ENCODE measurements at places on chromosomes 3 and 15.

DNA sequence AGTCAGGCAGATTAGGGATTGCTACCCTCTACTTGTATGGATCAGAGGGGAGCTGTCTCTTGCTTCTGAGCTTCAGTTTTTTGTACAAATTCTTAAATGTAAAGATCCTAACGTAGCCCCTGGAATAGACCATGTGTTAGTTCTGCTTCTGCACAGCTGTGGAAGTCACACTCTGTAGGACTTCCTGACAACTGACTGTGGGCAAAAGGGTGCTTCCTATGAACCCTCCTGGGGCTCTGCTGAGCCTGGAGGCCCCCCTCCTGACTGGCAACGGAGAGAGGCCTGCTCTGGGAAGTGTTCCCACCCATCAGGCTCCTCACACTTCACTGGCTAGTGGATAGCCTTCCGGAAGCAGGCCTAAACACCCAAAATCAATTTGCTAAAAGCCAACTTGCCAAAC lies 131.0 kb downstream of the RPLP1 start:
- no peak for DNase-seq

DNA sequence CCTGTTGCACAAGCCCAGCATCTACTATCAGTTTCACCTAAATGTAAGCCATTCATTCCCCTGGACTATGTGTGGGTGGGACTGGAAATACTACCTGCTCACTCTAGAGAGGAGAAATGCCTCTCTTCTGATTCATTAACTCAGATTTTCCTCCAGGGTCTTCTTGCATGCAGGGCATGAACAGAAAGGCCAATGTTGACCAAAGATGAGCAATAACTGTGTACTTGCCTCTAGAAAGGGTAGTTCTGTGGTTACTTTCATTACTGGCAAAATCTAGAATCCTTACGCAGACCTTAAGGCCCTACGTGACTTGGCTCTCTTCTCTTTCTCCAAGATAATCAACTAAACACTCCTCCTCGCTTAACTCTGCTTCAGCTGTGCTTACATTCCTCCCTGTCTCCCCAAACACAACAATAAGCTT lies 81.4 kb upstream of the PSMD6 start:
- DNase-seq = peak; percentile 93

GRCh38 chr15:70715840-70716485 lies 47.4 kb downstream of the UACA start:
- peak; percentile 71 for DNase-seq

GRCh38 chr15:70083418-70083817 lies 14.3 kb downstream of the TLE3 start:
- DNase-seq = no peak

- DNase-seq = peak; percentile 46
Observed at GRCh38 chr3:20462723-20463122, 276.7 kb upstream of the SGO1 start.

GRCh38 chr3:7166460-7166859 lies 305.5 kb downstream of the GRM7 start:
- DNase-seq = no peak

- no peak for DNase-seq
Observed at GRCh38 chr3:169475978-169476698, 187.4 kb downstream of the MECOM start.

DNA sequence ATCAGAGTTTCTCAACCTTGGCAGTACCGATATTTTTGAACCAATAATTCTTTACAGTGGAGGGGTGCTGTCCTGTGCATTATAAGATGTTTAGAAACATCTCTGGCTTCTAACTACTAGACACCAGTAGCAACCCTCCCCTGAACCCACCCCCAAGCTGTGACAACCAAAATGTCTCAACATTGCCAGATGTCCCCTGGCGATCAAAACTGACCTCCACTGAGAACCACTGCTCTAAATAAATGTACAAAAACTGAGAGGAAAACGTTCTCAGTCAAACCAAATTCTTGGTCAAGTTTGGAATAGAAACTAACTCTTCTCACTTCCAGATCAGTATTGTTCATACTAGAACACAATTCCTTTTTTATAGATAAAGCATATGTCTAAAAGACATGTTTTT lies 58.5 kb downstream of the GPR160 start:
- DNase-seq = no peak

DNA sequence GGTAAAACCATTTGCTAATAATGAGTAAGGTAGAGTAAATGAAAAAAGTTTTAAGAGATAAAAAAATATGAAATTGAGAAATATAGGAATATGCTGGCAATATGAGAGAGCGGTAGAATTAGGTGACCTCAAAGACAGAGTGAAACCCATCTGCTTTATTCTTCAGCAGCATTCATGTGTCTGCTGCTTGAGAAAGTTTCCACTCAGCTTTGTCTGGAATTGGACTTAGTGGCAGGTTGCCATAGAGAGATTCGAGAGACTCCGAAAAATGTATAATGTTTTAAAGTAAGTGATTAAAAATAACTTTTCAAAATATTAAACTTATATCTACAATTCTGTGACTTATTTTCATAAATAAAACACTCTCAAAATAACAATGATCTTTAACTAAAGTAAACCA lies 5.0 kb downstream of the SUCNR1 start:
- no peak for DNase-seq

- DNase-seq = no peak
Observed at GRCh38 chr3:2652386-2652785, 457.8 kb downstream of the IL5RA start.
